ENCODE measurements at places on chromosomes 2 and 18.

DNA sequence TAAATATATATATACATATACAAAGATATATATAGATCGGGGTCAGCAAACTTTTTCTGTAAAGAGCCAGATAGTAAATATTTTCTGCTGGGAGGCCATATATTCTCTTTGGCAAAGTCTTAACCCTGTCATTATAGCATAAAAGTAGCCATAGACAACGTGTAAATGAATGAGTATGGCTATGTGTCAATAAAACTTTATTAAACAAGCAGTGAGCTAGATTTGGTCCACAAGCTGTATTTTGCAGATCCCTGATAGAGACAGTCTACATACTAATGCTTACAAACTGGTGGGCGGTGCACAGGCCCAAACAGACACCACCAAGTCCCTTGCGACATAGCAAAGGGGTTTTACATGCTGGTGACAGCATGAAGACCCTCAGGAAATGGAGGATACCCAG is 30.3 kb downstream of the SLC14A2 start:
- DNase-seq: no peak

- no peak for DNase-seq
These were observed 403 bp downstream of the TMEM127 start for GRCh38 chr2:96265349-96265839.

- DNase-seq: no peak
These were observed 398.3 kb downstream of the FBXO15 start for GRCh38 chr18:73749304-73749703.

DNA sequence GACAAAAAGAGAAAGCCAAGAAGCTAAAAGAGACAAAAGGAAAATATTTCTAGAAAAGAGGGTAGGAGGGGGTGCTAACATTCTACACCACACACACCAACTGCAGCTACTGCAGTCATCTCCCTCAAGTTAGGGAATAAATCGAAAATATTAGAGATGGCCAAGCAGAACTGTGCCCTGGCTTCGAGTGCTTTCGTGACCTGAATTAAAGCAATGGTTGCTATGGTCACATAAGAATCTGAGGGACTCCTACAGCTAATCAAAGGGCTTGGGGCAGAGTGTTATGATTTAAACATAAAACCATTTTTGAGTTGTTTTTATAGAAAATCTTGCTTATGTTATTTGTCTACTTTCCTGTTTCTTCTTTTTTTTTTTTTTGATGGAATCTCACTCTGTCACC is 159.6 kb upstream of the HNRNPA3 start:
- DNase-seq: no peak

GRCh38 chr2:134234535-134234934 is 19.3 kb upstream of the MGAT5 start:
- DNase-seq: no peak

All from inflammatory macrophage treated with lipopolysaccharide for 4 hours (primary cell).